Esophagus mucosa (tissue), 1 donor: ENCODE measurements at places on chromosomes 4 and X.

DNA sequence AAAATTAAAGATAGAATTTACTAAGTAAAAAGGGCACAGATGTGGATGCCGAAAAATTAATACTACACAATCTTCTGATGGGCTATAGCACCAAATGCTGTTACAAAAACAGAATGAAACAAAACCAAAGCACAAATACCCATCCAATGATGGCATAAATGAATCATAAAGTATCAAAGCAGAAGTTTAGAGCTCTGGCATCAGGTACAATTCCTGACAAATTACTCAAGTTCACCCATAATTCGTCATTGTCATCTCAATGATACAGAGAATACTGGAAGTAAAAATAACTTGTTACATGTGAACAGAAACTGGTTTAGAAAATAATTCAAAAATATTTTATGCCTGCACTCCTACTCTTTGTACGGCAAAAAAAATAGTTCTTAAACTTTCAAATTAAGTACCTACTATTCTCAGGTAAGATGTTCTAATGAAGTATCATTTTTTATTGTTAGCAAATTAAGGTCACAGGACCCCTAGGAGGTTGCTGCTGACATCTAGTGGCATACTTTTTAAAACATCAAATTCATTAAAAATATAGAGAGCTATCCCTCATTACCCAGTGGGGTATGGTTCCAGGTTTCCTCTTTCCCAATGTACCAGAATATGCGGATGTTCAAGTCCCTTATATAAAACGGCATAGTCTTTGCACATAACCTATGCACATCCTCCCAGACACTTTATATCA lies 126.1 kb downstream of the INPP4B start:
- ATAC-seq, result no peak

DNA sequence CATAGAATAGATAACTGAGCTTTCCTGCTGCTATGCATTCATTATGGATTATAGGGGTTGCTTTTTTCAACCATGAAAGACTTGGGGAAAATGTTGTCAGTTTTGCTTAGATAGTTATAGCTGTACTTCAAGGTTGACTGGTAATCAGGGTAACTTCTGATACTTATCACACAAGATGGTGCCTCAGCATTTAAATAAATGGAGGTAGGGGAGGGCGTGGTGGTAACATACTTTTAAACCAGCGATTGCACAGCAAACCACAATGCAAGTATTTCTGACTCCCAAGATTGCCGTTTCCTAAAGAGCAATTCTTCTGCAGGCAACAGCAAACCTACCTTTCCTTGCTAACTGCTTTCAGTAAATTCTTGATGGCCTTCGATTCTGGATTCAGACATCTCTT lies 1.3 kb downstream of the CXCL10 start:
- no peak for ATAC-seq

- ATAC-seq, result no peak
Observed at GRCh38 chrX:37371578-37371991, 22.4 kb downstream of the PRRG1 start.

GRCh38 chrX:17475449-17476217 lies 100.6 kb downstream of the NHS start:
- ATAC-seq, result no peak

DNA sequence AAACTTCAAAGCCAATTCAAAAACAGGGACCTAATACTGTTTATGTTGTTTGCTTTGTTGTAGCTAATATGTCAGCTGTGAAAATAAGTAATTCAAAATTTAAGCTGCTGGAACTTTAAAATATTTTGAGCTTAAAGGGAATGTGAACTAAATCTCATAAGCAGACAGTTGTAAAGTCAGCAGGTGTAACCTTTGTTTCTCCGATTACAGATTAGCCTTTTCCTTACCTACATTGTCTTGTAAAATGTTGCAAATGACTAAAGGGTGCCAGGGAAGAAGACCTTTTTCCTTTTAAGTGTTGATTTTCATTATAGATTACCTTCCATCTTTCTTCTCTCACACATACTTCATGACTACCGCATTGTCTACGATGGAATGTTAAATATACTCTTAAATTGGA lies 405.1 kb downstream of the KCNIP4 start:
- no peak for ATAC-seq
